GF-D8 (cell line): ENCODE measurements at places on chromosomes 4 and X.

DNA sequence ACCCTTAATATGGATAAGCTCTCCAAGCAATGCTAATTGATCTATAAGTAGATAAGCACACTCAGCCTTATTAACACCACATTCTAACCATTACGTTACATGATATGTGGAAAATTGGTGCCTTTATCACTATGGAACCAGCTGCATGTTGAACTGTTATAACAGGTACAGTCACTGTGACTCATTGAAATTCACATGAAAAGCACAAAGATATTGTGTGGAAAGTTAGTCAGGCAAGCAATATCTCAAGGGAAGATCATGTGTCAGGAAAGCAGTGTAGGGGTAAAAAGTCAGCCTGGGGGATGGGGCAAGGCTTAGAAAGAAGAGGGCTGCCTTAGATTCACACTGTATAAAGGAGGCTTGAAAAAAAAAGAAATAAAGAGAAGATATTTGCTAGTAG, 313.7 kb upstream of the SMIM31 start:
- no peak for DNase-seq

GRCh38 chr4:17667653-17668201, 53.3 kb downstream of the MED28 start:
- DNase-seq, result no peak

DNA sequence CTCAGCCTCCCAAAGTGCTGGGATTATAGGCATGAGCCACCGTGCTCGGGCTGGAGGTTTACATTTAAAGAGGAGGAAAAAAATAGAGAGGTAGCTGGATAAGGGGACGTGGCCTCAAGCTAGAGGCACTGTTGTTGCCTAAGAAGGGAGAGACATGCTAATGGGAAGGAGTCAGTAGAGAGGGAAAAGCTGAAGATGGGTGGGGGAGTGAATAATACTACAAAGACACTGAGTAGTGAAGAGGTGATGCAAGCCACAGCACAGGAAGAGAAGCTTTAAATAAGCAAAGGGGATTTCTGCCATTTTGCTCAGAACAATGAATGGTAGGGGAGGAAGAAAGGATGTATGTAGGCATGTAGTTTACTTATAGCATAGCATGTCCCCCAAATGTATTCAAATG, 11.5 kb upstream of the AP1S2 start:
- no peak for DNase-seq

DNA sequence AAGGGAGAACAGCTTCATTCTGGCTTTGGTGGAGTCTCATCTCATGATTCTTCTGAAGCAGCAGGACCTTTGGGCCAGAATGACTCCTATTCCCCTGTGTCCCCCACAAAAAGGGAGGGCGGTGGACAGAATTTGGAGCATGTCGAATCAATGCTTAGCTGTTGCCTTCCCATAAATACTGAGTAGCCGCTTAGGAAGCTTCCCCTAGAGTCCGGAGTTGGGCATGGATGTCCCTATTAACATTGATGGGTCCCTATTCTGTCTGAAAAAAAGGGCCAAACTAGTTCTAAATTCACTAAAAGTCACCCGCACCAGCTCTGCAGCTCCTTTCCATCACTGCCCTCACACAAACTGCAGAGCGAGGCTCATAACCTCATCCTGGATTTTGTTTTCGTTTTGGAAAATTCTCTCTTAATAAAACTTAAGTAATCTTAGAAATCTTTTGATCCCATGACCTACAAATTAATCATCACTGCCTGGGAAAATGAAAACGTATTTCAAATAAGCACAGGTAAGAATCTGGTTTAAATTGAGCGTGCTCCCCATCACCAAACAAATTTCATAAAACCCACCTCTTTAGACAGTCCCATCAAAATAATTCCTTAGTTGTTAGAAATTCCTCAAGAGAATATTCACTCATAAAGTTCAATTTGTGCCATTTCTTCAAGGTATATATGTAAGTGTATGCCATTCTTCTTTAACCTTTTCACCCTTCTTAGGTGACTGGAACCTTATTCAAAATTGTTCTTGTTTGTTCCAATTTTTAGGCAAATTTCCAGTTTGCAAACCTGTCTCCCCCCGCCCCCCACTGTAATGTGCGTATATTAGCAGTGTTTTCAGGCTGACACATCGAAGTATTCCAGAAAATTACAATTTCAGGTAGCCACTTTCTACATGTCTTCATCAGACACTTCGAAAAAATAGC, 53.3 kb upstream of the NKAP start:
- no peak for DNase-seq

DNA sequence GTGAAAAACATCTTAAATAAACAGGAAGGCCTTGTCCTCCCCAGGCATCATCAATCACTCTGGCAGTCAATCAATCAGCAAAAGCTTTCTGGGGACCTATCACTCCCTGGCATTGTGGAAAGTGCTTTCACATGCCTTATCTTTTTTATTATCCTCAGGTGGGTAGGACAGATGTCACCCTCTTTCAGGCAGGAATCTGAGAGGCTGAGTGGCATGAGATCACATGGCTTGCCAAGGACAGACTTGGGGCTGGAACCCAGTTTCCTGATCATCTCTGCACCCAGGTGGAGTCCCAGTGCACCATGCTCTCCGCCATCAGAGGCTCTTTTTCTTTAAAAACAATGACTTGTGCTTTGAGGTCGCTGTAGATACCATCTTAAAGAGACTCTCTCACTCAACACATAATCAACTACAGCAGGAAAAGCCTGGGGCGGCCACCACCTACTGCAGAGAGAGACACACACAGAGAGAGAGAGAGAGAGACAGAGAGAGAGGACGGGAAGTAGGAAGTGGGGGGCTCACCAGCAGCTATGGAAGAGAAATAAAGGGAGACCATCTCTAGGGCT, 282.7 kb downstream of the PTTG2 start:
- no peak for DNase-seq

DNA sequence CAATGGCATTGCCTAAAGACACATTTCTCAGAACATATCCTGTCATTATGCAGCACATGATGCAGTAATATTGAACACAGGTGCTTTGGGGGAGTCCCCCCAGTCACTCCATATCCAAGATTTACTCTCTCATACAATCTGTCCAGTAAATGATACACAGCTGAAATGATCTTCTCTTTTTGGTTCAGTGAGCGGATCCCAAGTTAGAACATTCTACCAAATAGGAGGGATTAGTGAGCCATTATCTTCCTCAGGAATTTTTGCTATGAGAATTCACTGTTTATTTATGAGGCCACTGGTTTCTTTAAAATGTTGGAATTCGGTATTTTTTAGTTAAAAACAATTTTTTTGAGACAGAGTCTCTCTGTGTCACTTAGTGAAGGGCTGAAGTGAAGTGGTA, 96.5 kb downstream of the TRAPPC11 start:
- DNase-seq, result no peak

DNA sequence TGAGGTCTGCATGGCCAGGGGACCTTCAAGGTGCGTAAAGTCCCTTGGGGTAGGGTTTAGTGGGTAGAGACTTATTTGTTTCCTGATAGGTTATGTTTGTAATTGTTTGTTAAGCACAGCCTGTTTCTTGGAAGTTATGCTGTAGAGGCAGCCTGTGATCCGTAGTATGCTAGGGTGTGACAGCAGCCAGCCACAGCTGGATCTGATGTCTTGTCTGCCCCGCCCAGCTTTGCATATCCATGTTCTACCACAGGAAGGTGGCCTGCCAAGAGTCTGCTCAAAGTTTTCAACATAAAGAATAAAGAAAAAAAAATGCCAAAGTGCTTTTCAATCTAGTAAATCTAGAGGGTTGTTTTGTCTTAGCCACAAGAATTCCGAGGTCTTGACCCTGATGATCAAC, 19.1 kb upstream of the PRRG3 start:
- DNase-seq, result no peak

DNA sequence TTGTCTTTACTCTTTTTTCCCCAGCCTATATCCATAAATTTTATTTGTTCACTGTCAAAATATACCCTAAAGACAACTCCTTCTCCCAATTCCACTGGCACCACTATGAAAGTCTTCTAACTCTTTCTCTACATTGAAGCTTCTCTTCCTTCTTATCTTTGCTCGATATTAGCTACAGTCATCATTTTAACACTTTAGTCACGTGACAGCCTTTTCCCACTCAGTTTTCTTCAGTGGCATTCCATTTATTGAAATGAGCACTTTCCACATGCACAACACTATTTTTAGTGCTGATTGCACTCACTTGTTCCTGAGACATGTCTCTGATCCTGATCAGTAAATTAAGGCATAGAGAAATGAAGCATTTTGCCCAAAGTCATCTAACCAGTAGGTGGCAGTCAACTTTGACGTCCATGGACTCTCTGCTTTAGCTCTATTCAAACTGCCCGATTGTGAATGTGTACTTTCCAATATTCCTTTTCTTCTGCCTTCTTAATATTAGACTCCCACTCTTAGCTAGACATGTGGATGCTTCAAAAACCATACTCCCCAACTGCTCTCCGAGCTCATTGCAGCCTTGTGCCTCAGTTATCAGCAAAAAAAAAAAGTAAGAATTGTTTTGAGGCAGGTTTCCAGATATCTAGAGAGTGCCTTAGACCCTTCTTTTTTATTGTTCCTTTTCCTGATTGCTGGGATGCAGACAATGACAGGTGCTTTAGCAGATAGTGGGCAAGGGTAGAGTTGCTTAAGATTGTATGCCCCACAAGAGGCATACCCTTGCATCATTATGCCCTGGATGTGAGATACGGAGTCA, 394.4 kb upstream of the ADGRL3 start:
- DNase-seq, result no peak

DNA sequence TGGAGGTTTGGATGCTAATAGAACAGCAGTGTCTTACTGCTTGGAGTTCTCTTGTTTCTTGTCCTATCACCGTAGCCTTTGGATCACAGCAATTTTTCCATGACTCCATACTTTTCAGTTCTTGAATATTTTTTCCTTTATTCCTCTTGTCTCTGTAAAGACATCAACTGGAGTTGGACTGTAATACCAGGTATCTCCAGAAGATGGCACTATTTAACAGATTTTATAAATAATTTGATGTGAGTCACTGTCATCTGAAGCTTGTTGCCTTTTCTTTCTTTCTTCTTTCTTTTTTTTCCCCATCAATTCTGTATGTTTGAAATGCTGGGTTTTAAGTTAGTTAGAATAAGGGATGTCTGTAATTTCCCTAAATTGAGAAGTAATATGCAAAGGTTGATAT, 24.1 kb downstream of the HPRT1 start:
- DNase-seq, result peak; percentile 2

- DNase-seq, result no peak
Observed at GRCh38 chr4:104462641-104463040, 32.1 kb downstream of the CXXC4 start.

GRCh38 chr4:1542226-1542490, 135.9 kb upstream of the NKX1-1 start:
- DNase-seq, result no peak

GRCh38 chrX:134020910-134021309, 35.5 kb upstream of the GPC3 start:
- no peak for DNase-seq

- no peak for DNase-seq
Observed at GRCh38 chr4:100789991-100790390, 272.2 kb upstream of the EMCN start.

DNA sequence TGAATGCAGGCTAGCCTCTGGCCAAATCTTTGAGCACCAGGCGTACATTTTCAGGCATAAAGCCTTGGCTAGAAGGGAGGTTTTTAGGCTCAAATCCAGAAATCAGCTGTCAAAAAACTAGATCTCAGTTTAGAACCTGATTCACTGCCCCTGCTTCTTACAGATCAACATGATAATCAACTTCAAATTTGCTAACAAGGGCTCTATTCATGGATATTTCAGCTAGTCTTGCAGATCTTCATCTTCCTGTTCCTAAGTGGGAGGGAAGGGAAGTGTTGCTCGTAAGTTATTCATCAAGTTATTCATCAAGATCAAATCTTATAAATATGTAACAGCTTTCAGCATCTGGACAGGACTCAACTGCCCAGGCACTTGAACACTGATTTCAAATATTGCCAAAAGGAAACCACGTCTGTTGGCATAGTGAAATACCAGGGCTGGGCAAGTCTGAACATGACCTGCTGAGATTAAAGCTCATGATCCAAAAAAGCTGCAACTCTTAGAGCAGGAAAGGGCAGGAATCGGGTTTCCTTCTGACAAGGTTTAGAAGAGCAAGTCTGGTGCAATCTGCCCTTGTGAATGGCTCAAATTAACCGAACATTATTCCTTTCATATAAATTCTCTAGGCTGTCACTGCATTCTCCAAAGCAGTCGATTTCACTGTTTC, 200.3 kb downstream of the PDGFC start:
- DNase-seq, result no peak

- DNase-seq, result no peak
Observed at GRCh38 chr4:147725673-147726072, 6.2 kb upstream of the ARHGAP10 start.

DNA sequence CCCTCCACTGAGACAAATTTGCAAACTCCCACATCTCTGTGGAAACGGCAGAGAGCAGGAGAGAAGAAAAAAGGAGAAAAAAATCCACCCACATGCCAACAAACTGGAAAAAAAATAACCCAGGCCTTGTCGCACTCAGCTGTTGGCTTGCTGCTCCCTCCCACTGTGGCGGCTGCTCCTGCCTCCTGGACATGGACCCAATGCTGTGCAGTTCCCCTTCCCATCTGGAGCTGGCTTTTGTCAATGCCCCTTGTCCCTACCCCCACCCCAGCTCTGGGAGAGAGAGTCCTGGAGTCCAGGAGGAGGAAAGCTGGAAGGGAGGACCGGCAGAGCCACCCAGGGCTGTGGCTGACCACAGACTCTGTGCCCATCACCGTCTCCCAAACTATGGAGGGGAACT, 50.8 kb upstream of the IQSEC2 start:
- DNase-seq, result no peak

DNA sequence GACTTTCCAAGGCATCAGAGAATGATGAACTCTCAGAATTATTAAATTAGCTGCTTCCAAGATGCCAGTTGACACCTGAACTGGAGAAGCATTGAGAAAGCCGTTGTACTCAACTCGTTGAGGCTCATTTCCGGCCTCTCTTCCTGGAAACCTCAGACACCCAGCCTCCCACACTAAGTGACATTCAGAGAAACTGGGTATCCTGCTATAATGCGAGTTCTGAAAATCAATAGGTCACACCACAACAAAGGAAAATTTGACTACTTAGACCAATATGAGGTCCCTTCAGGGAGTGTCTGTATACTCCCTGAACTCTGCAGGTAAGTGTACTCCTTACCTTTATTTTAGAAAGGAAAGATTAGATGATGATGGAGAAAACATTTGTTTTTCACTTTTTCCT, 51.2 kb downstream of the ENPEP start:
- no peak for DNase-seq

- no peak for DNase-seq
Observed at GRCh38 chr4:94038195-94038594, 169.5 kb upstream of the SMARCAD1 start.

DNA sequence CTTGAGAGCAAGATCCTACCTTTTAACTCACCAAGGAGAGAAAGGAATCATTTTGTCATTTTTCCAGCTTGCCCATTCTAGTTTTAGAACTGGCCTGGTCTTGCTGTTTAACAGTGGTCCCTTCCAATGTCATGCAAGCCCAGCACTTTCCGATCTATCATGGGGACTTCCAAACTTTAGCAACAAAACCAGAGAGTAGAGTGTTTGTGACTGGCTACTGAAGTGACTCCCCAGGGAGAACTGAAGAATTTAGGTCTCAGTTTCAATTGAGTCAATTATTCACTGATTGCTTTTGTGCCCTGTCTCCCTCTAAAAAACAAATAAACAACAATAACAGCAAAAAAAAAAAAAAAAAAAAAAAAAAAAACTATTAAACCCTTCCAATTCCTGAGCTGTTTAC, 108.3 kb downstream of the LHFPL1 start:
- no peak for DNase-seq
